ENCODE measurements at places on chromosomes 2 and 18. TPM values are rescaled to one million over a fixed set of nuclear protein-coding genes. Genes with fewer than 3 reads are reported as not detected.
A peak's percentile ranks its signal among the peaks of the same experiment; 100 is the strongest.

DNA sequence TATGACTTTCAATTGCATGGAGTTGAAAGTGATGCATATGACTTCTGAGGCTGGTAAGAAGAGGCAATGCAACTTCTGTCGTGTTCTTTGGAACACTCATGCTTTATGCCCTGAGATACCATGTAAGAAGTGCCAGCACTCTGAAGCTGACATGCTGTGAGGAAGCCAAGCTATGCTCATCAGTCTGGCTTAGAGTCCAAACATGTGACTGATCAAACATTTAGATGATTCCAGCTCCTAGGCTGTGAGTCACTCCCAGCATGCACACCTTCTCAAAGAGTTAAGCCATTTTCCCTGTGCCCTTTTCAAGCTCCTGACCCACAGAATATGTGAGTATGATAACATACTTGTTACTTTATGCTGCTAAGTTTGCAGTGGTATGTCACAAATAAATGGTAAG is 15.8 kb upstream of the VRK2 start:
- H3K27me3 ChIP-seq = no peaks in the 10 kb centered on the region
- H3K4me1 ChIP-seq = no peaks in the 10 kb centered on the region
- no peak overlapping the region for H3K27ac ChIP-seq
- H3K36me3 ChIP-seq = no peaks in the 10 kb centered on the region
- no peak for DNase-seq

DNA sequence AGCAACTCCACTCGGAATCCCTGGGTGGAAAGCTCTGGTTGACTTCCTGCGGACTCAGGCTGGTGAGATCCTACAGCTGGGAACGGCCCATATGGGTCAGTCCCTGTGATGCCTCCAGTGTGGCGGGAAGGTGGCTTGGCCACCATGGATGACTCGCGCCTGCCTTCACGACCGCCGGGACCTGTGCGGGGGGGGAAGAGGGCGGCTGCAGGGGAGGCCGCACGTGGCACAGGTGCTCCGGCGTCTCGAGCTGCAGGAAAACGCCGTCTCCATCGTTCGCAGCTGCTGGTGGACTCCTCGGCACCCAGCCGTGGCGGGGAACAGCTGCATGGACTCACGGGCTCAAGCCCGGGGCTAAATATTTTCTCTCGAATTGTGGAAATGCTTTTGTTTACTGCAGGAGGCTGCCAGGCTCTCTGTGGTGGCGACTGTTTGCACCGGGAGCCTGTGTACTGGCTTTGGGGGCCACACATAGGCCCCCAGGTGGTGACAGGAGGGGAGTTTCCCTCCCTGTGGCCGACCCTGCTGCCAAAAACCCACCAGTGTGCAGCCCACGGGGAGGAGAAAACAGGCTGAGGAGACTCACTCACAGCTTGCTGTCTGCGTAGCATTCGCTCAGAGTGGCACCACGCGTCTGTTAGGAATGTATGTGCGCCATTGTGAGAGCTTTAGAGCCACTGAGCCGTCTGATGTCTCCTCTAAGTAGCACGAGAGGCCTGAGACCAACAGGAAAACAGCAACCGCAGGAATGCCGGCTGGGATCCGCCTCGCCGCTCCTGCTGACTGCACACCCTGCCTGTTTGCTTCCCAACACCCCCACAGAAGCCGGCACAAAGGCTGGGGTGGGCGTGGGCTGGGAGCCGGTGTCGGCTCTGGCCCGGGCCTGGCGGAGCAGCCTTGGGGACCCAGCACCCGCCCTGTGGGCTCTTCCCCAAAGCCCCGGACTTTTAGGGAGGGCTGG is 89.2 kb downstream of the NFATC1 start:
- no peaks in the 10 kb centered on the region for H3K4me1 ChIP-seq
- no peak overlapping the region for H3K4me3 ChIP-seq
- H3K27ac ChIP-seq = no peak overlapping the region
- H3K27me3 ChIP-seq = no peaks in the 10 kb centered on the region
- H3K36me3 ChIP-seq = no peaks in the 10 kb centered on the region
- DNase-seq = peak; percentile 31

DNA sequence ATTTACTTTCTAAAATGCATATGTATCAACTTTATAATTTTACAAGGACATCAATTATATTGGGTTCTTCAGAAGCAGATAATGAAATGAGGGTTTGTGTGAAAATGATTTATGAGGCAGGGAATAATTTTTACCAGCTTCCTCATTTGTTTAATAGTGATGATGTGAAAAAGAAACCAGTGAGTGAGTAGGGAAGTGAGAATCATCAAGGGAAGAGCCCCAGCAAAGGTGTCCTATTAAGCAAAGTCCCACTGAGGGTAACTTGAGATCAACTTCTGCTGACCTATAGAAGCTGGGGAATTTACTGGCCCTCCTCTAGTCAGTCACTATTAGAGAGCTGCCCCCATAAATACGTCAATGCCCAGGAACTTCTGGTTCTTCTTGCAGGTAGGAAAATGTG is 266.8 kb upstream of the LYPD1 start:
- DNase-seq = no peak
- H3K27ac ChIP-seq = no peak overlapping the region
- H3K4me1 ChIP-seq = no peaks in the 10 kb centered on the region
- no peaks in the 10 kb centered on the region for H3K27me3 ChIP-seq

Gene STRADB
- 21.0 TPM for total RNA-seq

Gene L3MBTL4
- 11.2 TPM for total RNA-seq

Data from body of pancreas (tissue), 4 donors.